ENCODE measurements at places on chromosomes 5 and 9.
A peak's percentile ranks its signal among the peaks of the same experiment; 100 is the strongest.

DNA sequence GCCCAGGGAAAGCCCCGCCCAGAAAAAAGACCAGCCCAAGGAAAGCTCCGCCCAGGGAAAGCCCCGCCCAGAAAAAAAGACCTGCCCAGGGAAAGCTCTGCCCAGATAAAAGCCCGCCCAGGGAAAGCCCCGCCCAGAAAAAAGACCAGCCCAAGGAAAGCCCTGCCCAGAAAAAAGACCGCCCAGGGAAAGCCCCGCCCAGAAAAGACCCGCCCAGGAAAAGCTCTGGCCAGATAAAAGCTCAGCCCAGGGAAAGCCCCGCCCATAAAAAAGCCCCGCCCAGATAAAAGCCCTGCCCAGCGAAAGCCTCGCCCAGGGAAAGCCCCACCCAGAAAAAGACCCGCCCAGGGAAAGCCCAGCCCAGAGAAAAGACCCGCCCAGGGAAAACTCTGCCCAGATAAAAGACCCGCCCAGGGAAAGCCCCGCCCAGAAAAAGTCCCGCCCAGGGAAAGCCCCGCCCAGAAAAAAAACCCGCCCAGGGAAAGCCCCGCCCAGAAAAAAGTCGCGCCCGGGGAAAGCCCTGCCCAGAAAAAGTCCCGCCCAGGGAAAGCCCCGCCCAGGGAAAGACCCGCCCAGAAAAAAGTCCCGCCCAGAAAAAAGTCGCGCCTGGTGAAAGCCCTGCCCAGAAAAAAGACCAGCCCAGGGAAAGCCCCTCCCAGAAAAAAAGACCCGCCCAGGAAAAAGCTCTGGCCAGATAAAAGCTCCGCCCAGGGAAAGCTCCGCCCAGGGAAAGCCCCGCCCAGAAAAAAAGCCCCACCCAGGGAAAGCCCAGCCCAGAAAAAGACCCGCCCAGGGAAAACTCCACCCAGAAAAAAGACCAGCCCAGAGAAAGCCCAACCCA, 11.9 kb downstream of the GRIN1 start:
- peak; percentile 91 for DNase-seq

DNA sequence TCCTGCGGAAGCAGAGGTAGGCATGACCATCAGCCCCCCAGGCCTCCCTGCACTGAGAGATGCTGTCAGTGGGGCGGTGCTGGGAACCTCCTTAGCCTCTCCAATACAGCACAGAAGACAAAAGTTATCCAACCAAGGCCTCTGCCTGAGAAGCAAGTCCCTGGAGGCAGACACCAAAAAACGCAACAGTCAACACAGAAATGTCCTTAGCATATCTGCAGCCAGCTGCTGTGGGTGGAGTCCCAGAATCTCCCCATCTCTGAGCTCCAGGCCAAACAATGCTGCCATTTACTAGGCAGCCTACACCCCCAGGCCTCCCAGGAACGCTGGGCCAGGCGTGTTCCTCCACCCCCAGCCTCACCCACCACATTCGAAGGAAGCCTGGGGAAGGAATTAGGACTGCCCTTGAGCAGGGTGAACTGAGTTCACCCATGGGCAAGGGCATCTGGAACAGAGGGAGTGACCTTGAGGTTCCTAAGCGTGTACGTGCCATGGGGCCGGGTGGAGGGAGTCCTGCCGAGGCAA, 43.7 kb downstream of the STK10 start:
- peak; percentile 93 for DNase-seq

- DNase-seq, result peak; percentile 37
Observed at GRCh38 chr5:90810211-90810610, 251.6 kb downstream of the ADGRV1 start.

- DNase-seq, result no peak
Observed at GRCh38 chr5:164345173-164345849, 839.9 kb downstream of the MAT2B start.

DNA sequence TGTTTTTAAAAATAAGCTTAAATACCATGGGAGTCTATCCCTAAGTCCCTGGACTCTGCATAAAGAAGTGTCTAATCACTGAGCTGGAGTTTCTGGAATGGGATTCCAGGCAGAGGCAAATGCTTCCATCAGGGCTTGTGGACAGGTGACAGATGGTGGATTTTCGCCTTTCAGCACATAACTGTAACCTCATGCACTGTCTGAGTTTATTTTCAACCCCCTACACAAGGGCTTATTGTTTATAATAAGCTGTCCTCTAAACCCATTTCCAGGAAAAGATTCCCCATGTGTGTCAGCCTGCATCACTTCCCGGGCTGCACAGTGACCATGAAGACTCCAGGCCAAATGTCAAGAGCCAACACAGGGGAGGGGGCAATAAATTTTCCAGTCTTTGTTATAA, 264.0 kb downstream of the PIK3R1 start:
- no peak for DNase-seq

DNA sequence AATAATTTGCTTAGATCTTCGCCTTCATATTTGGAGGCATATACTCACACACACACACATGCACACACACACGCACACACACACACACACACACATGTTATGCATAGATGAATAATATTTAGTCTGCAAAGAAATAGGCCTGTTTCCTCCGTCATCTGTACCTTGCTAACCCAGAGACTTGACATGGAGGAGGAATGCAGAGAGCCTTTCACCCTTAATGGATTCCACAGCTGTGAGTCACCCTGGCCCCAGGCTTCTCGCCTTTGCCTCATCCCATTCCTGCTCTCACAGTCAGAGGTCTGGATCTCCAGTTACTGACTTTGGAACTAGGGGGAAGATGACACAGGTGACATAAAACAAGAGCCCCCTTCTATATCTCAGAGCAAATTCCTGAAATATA, 29.7 kb downstream of the ZNF462 start:
- DNase-seq, result no peak

- no peak for DNase-seq
Observed at GRCh38 chr9:69993110-69993509, 50.5 kb upstream of the MAMDC2 start.

DNA sequence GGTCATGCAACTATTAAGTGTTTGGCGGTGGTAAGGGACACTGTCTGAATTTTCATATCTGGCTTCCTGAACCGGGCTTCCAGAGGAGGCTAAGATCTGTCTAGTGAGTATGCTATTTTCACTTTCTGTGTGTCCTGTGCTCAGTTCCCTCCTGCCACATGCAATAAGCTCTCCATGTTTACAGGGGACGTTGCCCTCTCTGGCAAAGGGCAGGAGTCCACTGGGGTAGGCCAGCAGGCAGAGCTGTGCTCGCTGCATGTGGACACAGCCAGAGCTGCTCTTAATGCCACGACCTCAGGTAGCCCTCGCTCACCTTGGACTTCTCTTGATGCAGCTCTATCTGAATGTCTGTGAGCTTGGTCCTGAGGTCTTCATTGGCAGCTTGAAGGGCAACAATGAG, 111.2 kb downstream of the JAKMIP2 start:
- no peak for DNase-seq

DNA sequence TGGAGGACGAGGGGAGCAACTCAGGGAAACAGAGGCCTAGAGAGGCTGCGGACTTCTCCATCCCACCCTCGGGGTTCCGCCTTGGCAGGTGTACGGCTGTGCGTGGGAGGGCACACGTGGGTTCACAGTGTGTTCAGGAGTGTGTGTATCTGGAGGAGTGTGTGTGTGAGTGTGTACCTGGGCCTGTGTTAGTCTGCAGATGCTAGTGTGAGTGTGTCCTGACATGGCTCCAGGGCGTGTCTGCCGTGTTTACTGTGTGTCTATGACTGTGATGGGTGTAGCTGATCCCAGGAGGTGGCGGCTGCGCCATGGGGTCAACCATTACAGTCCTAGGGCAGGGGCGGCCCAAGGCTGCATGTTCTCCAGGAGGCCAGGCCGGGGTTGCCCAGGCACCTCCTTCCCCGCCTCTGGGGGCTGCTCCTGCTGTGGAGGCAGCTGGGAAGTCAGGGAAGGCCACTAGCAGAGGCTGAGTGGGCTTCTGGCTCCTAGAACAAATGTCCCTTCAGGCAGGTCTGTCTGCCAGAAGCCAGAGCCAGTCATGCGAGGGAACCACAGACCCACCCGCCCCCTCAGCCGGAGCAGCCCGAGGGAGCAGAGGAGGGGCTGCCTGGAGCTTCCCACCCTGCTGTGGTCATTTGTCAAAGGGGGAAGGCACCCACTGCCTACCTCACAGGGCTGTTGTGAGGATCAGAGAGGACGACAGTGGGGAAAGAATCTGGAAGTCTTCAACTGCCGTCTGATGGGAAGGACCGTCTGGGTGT, 21.4 kb downstream of the CRB2 start:
- DNase-seq, result no peak

GRCh38 chr9:135144581-135145170, 57.2 kb downstream of the OLFM1 start:
- peak; percentile 28 for DNase-seq

- peak; percentile 76 for DNase-seq
Observed at GRCh38 chr9:17810728-17811571, 232.1 kb downstream of the SH3GL2 start.

DNA sequence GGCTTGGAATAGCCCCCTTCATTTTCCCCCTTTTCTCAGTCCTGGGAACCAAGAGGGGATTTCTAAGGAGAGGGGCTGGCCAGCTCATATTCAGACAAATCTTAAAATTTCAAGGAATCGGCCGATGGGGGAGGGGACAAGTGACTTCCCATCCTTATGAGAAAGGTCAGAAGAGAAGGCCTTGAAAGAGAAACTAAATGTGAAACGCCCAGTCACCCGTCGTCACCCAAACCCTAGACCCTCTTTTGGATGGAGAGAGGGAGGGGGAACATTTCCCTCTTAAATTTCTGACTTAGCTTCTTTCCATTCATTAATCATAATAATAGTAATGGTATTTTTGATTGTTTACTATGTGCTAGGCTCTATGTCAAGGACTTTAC, 850 bp upstream of the CCL19 start:
- DNase-seq, result no peak

- peak; percentile 96 for DNase-seq
Observed at GRCh38 chr9:71145179-71145578, 23.8 kb upstream of the TRPM3 start.

- DNase-seq, result no peak
Observed at GRCh38 chr9:122442568-122442967, 35.2 kb downstream of the OR1J1 start.

- peak; percentile 1 for DNase-seq
Observed at GRCh38 chr9:74499770-74500583, 2.8 kb downstream of the RORB start.

All from hematopoietic multipotent progenitor cell treated with erythropoietin and hydrocortisone succinate and interleukin-3 and kit ligand, for 4 days (in vitro differentiated cells).